Activated T-helper 1 cell treated with anti-CD3 and anti-CD28 coated beads, Interleukin-2, amount 50 U/mL, for 16 hours (primary cell): ENCODE measurements at places on chromosomes 4 and X.

DNA sequence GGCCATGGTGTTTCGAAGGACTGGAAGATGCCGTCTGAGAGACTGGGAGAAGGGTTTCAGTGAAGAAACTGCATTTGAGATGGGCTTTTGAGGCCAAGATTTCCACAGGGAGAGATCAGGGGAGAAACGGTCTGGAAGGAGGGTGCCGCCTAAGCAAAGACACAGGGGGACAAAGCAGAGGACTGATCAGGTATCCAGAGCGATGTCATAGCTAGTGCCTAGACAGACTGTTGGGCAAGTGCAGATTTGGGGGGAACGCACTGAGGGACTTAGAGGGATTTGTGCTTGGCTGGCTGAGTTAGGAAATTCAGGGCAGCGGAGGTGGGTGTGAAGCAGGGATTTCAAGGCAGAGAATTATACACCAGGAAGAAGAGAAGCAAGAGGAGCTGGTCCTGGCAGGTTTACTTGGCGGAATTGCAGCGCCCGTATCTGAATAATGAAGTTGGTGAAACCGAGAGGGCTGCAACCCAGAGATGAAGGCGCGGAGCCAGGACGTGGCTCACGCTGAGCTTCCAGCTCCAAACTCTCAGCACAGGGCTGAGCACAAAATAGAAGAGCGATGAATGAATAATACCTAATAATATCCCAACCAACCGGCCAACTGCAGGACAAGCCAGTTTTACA, 106.9 kb downstream of the MAML3 start:
- DNase-seq = no peak

DNA sequence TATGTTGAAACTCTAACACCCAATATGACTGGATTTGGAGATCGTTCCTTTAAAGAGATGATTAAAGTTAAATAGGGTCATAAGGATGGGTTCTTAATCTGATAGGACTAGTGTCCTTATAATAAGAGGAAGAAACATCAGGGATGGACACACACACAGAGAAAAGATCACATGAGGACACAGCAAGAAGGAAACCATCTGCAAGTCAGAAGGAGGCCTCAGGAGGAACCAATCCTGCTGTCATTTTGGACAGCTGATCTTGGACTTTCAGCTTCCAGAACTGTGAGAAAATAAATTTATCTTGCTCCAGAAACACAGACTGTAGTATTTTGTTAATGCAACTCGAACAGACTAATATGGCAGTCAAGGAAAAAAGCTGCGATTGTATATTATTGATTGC, 631.5 kb downstream of the PCDH7 start:
- no peak for DNase-seq

DNA sequence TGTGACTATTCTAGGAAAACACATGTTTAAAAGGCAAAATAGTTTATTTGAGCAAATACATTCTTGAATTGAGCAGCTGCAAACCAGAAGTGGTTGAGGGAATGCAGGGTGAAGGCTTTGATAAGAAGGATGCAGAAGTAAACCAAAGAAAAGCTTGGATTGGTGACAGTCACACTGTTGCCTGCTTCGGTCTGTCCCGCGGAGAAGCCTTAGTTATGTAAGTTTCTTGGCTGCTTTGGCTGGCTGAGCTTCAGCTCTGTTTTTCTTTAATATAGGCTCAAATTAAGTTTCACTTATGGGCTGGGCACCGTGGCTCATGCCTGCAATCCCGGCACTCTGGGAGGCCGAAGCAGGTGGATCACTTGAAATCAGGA, 67.6 kb downstream of the FAM53A start:
- DNase-seq = no peak

DNA sequence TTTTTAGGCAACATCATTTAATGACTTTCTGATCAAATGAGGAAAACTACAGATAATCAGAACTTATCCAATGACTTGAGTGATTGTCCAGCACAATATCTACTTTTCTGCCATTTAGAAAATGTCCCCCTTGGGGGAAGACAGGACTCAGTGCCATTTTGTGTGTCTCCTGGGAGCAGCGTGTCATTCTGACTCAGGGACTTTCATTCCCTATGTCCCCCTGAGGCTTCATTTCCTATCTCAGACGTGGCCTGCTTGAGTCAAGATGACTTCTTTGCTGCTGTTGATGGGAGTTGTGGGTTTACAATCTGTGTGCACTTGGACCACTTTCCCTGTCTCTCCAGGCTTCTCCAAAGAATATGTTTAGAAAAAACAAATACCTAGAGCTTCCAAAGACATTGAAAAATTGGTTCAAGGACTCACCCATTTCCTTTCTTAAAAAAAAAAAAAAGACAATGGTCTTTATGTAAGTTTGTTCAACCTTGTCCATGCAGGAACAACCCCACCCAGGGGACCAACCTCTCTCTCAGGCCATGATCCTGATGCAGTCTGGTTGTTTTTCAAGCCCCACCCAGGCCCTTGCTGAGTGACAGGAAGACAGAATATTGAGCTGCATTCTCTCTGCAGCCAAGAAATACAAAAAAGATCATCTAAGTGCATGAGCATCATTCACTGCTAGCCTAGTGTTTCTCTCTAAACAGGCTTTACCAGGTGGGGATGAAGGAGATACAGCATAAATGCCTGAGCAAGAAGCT, 34.3 kb upstream of the TMEM154 start:
- no peak for DNase-seq

DNA sequence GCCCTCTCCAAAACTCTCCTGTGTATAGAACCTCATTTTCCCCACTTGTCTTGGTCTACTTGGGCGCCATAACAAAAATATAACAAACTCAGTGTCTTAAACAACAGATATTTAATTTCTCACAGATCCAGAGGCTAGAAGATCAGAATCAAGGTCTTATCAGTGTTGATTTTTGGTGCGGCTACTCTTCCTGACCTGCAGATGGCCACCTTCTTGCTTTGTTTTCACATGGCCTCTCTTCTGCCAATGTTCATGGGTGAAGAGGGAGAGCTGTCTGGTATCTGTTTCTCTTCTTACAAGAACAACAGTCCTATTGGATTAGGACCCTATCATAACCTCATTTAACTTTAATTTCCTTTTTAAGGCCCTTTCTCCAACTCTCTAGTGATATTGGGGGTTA, 177.3 kb downstream of the PABPC4L start:
- no peak for DNase-seq

DNA sequence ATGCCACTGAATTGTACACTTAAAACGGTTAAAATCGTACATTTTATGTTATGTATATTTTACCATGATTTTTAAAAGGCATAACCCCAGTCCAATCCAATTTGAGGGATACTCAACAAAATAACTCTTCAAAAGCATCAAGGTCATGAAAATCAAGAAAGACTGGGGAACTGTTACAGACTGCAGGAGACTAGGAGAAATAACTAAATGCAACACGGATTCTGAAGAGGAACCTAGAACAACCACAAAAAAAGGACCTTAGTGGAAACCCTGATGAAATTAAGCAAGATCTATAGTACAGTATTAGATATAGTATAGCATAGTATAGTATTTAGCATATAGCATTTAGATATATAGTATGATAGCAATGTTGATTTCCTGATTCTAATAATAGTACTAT, 26.8 kb downstream of the SH3KBP1 start:
- DNase-seq = no peak

GRCh38 chr4:146646593-146647325, 8.1 kb downstream of the POU4F2 start:
- no peak for DNase-seq
